ENCODE measurements at places on chromosomes 3 and 15.

DNA sequence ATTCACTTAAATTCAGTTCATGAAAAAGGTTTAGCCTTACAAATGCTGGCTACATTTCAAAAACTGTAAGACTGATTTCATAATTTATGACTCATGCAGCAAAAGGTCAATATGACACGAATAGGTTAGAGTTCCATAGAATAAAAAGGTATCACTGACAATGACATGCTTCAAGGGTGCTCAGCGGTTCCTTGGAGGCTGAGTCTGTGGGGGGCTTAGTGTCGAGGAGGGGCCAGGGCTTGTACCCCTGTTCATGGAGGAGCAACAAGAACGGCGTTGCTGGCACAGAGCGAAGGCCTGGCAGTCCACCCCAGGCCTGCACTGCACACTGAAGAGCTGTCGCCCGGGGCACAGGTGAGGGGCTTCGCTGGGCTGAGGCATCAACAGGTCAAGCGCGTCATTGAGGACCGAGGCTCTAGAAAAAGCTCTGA is 174.2 kb downstream of the NR1D2 start:
- DNase-seq: no peak

- no peak for DNase-seq
These were observed 80.5 kb downstream of the USF3 start for GRCh38 chr3:113615976-113616375.

GRCh38 chr15:60155661-60156060 is 151.6 kb downstream of the FOXB1 start:
- DNase-seq: no peak

DNA sequence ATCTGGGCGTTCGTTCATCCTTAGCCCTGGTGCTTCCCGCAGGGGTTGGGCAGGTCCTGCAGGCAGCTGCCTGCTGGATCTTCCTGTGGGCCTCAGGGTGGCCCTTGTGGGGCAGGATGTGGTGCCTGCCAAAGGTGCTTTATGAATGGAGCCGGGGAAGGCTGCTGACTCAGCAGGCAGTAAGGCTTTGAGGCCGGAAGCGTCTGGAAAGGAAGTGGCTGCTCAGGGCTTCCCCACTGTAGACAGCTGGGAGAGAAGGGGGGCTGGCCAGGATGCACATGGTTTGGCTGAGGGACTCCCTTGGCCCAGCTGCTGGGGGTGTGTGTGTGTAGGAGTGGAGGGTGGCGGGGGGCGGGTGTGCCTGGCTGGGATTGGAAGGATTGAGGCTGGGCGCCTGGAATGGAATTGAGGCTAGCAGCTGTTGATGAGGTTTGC is 12.9 kb downstream of the CD276 start:
- no peak for DNase-seq

GRCh38 chr3:173583496-173583895 is 186.0 kb downstream of the NLGN1 start:
- no peak for DNase-seq

DNA sequence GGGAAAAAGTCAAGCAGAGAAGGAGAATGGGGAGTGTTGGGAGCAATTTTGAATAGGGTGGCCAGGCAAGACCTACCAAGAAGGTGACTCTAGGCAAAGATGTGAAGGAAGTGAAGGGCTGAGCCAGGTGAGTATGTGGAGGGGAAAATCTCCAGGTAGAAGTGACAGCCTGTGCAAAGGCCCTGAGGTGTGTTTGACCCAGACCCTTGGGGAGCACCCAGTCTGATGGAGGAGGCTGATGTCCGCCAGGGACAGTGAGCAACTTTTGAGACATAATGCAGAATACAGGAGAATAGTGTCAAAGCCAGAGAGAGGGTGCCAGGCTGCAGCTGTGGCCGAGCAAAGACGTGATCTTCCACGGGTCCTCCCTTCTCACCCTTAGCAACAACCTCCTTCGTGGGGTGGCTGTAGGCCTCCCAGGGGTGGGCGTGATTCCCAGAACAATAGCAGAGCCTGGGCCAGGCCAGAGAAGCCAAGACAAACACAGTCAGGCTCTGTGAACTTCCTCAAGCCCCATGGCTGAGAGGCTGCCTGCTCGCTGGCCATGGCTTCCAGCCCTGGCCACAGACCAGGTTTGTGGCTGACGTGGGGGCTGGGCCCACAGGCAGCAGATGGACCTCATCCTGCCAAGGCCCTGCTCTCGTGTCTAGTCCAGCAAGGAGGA is 58.1 kb downstream of the SLC6A6 start:
- DNase-seq: no peak

DNA sequence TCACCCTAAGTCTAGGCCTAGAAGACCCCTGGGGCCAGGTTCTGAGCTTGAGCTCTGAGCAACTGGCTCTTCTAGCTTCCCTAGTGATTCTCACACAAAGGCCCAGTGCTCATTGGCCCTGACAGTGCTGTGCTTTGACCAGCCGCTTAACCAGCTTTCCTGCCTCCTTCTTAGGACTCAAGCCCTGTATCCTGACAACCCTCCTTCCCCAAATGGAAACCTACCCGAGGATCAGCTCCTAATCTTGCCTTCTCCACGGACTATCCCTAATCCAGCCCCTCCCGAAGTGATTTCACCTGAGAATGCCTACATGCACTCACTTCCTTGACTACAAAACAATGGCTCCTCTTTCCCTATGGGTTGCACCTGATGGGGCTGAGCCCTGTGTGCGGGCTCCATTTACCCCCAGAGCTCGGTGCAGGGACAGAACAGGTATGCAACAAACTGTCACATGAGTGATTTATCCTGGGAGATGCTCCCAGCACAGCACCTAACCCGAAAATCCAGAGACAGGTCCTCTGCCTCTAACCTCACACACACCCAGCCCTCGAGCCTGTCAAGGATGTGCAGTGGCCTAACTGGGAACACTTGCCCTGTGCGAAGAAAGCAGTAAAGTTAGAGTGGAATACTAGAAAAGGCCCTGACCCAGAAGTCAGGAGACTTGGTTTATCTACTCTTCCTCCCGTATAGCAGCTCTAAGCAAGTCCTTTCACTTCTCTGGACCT is 2.3 kb downstream of the MEGF11 start:
- no peak for DNase-seq

DNA sequence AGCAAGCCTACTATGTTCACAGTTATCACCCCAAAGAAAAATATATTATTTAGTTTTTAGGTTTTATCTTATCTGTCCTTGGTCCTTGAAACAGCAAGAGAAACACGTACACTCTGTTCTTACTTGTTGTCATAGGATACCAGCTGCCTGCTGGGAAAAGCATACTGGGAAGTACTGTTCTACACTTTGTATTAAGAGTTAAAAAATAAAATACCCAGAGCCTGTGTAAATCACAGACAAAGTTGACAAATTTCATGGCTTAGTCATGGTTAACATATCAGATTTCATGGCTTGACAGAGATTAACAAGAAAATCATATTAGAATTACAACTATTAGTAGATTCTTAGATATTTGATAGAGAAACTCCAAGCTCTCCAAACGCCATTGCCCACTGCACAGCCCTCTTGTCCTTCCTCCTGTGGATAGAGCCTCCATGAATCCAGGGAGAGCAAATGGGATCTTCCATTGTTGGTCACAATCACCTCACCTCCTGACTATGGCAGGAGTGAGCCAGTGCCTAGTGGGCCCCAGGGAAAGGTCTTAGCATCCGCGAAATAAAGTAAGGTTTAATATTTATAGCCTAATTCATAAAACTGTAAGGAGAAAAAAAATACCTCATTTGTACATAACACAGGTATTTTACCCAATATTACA is 128.1 kb upstream of the WNT5A start:
- DNase-seq: no peak

GRCh38 chr15:50380089-50380488 is 25.1 kb upstream of the GABPB1 start:
- no peak for DNase-seq

DNA sequence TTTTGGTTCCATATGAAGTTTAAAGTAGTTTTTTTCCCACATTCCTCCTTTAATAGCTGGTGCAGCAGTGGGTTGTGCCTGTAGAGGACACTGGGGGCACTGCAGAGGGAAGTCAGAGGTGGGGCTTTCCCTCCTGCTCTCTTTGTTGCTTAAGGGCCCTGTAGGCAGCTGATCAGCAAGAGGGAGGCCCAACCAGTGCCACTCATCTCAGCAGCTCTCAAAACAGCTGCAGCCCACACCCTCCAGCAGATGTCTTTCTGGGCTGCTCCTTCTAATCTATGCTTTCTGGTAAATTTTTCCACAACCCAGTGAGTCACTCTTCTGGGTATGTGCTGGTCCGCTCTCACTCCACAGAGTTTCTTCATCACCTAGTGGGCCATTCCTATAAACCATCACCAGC is 263.8 kb downstream of the FEZF2 start:
- DNase-seq: no peak

- no peak for DNase-seq
These were observed 724.2 kb upstream of the CFAP20DC start for GRCh38 chr3:59774000-59774399.

- no peak for DNase-seq
These were observed 713.2 kb downstream of the NLGN1 start for GRCh38 chr3:174110761-174111160.

DNA sequence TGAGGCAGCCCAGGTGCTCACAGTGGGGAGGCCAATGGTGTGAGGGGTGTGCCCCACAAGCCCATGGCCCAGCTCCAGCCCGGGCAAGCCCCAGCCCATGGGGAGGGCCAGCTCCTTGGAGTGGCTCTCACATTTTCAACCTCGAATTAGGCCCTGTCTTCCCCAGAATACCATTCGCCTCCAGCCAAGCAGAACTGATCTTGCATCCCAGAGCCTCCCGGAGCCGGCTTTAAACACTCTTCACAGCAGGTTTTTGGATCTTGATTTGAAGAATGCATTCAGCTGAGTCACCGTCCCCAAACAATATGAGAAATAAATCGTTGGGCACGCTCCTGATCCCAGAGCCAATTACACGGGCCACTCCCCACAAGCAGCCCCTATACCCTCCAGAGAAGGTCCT is 23.7 kb downstream of the TPRA1 start:
- DNase-seq: no peak

- DNase-seq: no peak
These were observed 16.4 kb downstream of the SNX1 start for GRCh38 chr15:64112073-64112772.

DNA sequence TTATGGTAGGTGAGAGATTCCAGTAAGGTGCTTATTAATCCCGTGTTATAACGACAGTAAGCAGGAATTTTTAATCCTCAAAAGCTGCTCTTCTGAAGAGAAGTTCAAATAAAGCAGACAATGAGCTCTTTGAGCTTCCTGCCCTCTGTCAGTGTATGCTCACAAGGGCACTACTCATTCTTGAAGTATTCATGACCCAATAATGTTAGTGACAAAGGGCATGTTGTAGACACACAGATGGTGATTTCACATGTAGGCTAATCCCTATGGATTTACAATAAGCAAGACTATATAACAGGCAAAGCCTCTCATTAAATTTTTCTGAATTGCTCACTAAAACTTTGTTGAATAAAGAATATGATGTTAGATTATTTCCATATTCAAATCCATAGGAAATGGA is 578.6 kb downstream of the RSL24D1 start:
- DNase-seq: no peak

DNA sequence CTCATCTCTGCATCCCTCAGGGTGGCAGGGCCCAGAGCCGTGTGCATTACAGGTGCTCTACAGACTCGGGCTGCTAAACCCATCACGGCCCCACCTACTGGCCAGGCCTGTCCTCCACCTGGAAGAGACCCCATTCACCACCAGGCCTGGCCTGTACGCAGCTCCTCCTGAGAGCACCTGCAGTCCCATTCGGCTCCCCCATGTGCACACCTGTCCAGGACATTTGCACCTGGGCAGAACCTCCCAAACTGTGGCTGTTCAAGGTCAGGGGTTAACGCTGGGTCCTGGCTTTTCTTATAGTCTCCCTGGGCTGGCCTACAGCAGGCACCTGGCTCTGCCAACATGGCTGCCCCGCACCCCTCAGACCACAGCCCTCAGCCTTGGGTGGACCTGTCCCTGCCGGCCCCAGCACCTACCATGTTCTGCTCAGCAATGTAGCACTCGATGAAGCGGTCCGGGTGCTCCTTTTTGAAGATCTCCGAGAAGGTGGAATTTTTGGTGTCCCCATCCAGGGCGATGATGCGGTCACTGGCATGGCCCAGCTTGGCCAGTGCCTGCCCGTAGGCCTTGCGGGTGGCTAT is 25.7 kb downstream of the TKT start:
- no peak for DNase-seq

- peak; percentile 71 for DNase-seq
These were observed 39.5 kb downstream of the KBTBD8 start for GRCh38 chr3:67037615-67038014.
